Large intestine (tissue), 12 donors: ENCODE measurements at places on chromosomes 1 and 21.

DNA sequence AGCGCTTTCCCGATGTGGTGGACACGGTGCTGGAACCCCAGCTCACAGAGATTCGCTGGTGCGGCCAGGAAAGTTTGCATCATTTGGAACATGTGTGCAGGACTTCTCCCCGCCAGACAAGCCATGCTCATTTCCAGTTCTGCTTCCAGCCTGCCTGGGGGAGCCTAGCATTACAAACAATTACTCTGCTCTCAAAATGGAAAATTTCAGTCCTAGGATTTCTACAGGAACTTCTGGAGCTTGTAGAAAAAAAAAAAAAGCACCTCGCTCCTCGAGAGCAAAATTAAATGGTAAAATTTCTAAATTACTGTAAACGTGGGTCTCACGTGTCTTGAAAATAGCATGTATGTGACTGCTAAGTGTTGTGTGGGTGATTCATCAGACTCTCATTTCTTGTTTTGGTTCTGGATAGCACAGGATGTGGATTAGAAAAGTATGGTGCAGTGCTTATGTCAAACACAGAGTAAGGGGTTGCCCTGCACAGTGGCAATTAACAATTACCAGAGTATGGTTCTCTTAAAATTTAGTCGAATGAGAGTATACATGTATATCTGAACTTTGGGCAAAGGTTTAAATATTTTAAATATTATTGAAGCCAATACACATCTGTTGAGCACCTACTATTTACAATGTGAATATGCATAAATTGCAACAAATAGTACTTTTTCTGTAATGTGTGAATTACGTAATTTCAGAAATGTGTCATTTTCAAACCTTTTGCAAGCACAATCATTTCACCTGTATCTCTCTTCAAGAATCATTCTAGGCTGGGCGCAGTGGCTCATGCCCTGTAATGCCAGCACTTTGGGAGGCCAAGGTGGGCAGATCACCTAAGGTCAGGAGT, 61.8 kb upstream of the PTGFRN start:
- no peak for DNase-seq

GRCh38 chr1:168751195-168751650, 22.2 kb upstream of the DPT start:
- DNase-seq: no peak

GRCh38 chr1:26190373-26190987, at the start of gene CATSPER4:
TSS of gene CATSPER4 (plus strand) at chr1:26190602. CDS start at chr1:26190628, 26 bp downstream.
- DNase-seq: no peak

- DNase-seq: peak; percentile 50
These were observed 1.2 kb downstream of the VAV3 start for GRCh38 chr1:107963601-107964335.

GRCh38 chr1:202286622-202287097, 55.1 kb downstream of the UBE2T start:
- peak; percentile 36 for DNase-seq

DNA sequence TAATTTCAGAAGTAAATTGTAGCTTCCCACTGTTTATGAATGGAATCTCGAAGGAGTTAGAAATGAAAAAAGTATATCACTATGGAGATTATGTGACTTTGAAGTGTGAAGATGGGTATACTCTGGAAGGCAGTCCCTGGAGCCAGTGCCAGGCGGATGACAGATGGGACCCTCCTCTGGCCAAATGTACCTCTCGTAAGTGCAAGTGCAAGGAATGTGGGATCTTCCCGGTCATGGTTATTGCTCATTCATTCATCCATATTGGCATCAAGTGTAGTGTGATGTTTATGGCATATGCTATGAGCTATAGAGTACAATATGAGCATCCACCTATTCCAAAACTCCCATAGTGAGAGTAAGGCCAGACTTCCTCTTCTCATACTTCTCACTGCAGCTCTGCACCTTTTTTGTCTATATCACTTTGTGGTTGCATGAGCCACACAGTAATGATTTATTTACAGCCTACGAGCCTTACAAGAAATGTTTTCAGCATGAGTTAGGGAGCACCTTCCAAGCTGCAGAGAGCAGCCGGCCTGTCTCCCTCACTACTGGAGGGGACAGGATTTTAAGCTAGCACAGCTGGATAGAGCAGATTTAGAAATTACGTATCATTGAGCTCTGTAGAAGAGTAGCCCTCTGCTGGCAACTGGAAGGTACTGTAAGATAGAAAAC, 24.9 kb upstream of the CR1L start:
- DNase-seq: peak; percentile 18

DNA sequence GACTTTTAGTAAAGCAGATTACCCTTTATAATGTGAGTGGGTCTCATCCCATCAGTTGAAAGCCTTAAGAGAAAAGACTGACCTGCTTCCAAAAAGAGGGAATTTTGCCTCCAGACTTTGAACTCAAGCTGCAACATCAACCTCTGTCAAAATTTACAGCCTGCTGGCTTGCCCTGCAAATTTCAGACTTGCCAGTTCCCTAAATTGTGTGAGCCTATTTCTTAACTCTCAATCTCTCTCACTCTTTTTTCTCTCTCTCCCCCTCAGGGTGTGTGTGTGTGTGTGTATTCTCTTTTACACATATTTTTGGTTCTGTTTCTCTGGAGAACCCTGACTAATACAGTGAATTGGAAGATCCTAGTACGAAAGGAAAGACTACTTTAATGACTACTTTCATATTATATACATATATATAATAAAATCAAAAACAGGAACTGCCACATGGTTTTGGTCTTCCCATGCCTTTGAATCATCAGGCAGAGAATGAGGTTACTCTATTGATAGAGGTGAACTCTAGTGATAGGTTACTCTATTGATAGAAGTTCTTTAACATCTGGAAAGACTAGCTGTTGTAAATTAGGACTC, 6.4 kb downstream of the OR2C3 start:
- DNase-seq: no peak

DNA sequence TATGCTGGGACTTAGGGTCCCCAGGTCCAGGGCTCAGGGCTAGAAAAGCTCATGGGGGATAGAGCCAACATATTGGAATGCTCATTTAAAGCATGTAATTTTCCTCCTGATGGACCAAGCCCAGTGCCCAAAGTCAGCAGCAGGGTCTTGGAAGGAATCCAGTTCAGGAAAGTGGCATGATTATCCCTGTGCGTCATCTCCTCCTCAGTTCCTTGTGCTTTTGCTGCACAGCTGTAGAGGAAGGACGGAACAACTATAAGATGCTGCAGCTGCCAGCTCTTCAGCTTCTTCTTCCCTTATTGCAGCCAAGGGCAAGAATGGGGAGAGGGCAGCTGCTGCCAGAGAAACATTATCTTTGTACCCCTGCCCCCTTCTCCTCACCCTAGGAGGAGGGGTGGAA, 58.4 kb downstream of the OVGP1 start:
- no peak for DNase-seq

- DNase-seq: no peak
These were observed 162.2 kb downstream of the PLXNA2 start for GRCh38 chr1:208081972-208082371.

GRCh38 chr1:150973258-150973835, 1.3 kb downstream of the CERS2 start:
- no peak for DNase-seq

DNA sequence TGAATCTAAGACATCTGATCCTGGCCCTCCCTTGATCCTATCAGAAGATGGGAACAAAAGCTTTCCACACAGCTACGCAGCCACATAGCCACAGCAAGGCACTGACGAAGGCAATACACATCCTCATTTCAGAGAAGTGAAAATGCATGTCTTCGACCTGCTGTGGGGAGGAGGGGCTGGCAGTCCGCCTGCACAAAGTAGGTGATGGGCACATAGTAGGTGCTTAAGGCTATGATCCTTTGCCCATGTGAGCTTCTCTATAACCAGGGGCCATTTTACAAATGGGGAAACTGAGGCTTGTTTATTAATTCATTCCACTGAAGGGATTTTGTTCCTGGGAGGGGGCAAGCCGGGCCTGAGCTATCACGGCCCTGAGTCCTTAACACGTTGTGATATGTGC, 94.2 kb downstream of the PAX7 start:
- no peak for DNase-seq

GRCh38 chr1:12669529-12670068, 25.7 kb downstream of the AADACL4 start:
- DNase-seq: no peak

- peak; percentile 72 for DNase-seq
These were observed 13.7 kb upstream of the E2F2 start for GRCh38 chr1:23544444-23545389.

GRCh38 chr1:206814716-206815341, 42.5 kb upstream of the IL10 start:
- no peak for DNase-seq

GRCh38 chr1:168714012-168714411, 15.0 kb downstream of the DPT start:
- DNase-seq: no peak

- no peak for DNase-seq
These were observed 50.3 kb upstream of the CTPS1 start for GRCh38 chr1:40929155-40929554.

GRCh38 chr1:79100385-79100784, 93.9 kb upstream of the ADGRL4 start:
- DNase-seq: no peak

- no peak for DNase-seq
These were observed 30.1 kb upstream of the EPS15 start for GRCh38 chr1:51549016-51549619.

DNA sequence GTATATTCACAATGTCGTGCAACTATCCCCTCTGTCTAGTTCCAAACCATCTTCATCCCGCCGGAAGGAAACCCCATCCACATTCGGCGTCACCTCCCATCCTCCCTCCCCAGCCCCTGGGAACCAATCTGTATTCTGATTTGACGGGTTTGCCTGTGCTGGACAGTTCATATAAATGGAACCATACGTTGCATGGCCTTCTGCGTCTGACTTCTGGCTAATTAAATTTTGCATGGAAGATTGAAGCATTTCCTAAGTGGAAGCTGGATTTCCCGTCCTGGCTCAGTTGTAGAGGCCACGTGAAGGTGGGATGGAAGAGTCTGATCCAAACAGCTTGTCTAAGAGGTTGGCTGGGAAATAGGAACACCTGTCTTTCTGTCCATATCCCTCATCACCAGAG, 14.6 kb downstream of the SPSB1 start:
- no peak for DNase-seq

DNA sequence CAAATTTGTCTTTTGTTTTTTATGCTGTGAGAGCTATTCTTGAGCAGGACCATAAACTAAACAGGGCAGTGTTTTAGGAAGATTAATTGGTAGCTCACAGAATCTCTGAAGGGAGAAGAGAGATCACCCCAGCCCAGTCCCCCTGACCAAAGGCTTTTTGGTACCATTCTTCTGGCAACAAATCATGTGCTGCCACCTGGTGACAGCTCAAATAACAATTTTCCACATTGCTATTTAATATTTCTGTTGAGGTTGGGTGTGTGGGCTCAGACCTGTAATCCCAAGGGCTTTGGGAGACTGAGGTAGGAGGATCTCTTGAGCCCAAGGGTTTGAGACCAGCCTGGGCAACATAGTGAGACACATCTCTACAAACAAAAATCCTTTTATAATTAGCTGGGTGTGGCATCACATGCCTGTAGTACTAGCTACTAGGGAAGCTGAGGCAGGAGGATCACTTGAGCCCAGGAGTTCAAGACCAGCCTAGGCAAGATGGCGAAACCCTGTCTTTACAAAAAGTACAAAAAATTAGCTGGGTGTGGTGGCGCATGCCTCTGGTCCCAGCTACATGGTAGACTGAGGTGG, 2.2 kb upstream of the TESK2 start:
- peak; percentile 39 for DNase-seq

DNA sequence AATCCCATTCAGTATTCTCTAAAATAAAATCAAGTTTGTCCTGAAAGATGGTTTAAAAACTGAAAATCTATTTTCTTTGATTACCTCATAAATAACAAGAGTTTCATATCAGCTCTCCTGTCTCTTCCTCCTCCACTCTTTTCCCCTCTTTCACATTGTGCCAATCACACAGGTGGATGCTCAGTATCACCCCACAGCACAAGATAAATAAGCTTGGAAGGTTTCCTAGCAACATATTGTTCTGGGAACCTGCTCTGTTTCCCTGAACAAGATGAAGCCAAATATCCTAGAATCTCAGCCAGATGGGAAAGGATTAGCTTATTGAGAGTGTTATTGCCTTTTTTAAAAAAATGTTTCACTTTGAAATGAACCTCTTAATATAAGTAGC, 45.7 kb upstream of the CACYBP start:
- DNase-seq: no peak

- DNase-seq: no peak
These were observed 22.2 kb downstream of the EBNA1BP2 start for GRCh38 chr1:43149889-43150288.

- DNase-seq: no peak
These were observed 91.5 kb downstream of the MRPL39 start for GRCh38 chr21:25515484-25516405.

DNA sequence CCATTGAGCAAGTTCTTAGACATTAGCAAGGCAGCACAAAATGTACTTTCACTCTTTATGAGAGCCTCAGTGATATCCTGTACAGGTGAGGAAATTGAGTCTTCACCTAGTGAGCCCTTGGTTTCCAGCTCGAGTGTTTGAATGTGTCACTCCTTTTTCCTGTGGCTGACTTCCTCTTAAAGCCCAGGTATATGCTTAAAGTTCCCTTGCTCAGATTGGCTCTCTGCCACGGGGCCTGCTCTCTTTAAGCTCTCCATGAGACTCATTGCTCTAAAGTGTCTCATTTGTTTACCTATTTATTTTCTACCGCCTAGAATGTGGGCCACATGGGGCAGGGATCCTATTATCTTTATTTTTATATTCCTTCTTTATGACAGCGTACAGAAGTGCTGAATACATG, 324.9 kb downstream of the SIPA1L2 start:
- DNase-seq: no peak

GRCh38 chr1:202272103-202272845, 69.5 kb downstream of the UBE2T start:
- no peak for DNase-seq

GRCh38 chr21:21436012-21436534, 437.9 kb downstream of the NCAM2 start:
- no peak for DNase-seq

DNA sequence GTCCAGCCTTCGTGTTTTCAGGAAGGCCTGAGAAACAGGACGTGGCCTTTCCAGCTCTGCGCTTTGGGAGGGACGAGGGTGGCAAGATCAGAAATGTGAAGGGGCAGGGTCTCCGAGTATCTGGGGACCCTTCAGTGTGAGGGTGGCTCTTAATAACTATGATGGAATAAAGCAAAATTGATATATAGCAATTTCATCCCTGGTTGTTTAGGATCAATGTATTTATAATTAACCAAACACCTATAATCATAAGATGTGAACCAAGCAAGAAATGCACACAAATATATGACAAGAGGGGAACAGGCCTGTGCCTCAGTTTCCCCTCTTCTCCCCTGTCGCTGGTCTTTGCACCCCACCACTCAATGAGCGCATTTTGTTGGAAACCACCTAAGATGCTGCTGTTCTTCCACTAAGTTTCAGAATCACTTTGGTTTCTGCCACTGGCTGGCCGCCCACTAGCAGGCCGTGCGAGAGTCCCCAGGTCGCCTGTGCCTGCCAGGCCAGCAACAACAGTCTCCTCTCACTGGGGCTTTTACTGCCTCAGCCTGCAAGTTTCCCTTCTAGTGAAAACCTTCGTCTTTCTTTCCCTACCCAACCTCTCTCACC, 36.6 kb downstream of the UBASH3A start:
- DNase-seq: no peak
